ENCODE measurements at places on chromosomes 7 and 10.

DNA sequence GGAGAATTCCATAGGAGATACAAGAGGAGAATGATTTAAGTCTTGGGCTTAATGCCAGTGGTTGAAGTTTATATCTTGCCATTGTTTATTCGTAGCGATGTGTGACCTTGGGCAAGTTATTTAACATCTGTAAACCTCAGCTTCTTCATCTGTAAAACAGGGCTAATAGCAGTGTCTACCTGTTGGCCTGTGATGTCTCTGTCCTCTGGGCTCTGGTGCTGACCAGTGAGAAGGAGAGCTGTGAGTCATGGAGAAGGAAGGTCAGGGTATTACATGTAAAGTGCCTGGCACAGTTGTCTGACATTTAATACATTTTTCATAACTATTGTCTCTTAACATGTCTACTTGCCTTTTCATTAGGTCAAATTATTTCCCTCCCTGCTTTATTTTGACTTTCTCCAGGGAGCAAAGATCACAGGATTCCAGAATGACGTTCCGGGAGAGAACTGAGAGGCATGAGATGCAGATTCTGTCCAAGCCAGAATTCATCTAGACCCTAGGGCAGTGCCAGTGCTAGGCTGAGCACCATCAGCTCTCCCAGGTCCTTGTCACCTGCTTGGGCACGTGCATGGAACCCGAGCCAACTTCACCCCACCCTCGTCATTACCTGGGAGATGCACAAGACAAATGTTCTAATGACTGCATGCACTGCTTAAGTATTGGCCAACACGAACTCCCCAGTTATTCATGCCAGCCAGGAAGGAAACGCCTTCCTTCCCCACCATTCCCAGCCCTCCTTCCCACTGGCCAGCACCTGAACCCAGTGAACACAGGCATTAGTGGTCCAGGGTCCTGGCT is 187.9 kb downstream of the DPY19L1 start:
- DNase-seq = no peak

- DNase-seq = no peak
Observed at GRCh38 chr10:93745408-93746065, 12.2 kb upstream of the LGI1 start.

- DNase-seq = peak; percentile 19
Observed at GRCh38 chr7:75776295-75776971, 4.4 kb upstream of the CCL26 start.

DNA sequence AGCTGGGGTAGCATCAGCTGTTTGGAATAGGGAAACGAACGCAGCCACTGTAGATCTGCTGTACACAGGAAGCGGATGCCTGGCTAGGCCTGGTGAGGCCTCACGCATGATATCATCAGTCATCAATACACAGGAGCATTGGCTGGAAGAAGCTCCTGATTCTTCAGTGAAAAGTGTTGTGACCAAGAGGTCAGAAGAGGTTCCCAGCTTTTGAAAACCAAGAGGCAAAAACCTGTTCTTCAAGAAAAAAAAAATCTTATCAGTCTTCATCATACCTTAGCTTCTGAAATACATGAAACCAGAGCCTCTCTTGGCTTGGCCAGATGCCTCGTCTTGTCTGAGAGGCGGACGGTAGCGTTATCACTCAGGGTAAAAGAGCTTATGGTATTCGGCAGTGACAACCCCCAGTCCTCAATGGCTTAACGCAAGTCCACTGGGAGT is 139.3 kb upstream of the TCF7L2 start:
- DNase-seq = no peak

- no peak for DNase-seq
Observed at GRCh38 chr10:72948762-72949161, 5.8 kb downstream of the PLA2G12B start.

- DNase-seq = no peak
Observed at GRCh38 chr10:14550471-14550981, 219.8 kb upstream of the FRMD4A start.

DNA sequence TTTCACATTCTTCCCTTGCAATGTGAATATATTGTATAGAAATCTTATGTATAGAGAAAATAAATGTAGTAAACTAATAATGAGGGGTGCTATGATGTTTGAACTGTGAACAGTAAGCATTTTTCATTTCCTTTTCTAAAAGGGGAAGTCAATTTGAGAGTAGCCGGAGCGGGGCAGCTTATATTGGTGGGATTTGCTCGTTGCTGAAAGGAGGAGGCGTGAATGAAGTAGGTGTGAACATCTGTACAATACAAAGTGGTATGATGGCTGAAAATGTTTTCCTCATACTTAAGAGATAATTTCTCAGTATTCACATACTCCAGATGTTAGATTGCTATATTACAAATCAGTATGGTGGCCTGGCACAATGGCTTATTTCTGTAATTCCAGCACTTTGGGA is 87.1 kb downstream of the SRI start:
- DNase-seq = no peak

DNA sequence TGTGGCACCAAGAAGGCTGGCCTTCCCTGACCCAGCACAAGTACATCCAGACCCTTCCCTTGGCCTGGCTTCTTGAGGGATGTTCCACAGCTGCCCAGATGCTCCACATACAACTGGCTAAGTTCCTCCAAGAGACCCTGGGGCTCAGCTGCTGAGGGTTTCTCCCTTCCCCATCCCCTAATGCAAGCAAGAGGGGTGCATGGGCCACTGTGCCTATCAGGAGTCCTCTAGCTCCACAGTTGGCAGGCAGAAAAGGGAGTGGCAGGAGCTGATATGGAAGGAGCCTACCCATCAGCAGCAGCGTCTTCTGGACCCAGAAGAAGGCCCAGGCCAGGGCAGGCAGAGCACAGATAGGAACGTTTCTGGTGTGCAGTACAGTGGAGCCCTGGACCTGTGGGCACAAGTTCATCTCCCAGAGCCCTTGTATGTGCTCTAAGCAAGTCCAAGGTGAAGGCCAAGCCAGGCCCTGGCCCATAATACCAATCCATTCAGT is 26.2 kb downstream of the VSIR start:
- no peak for DNase-seq

GRCh38 chr7:17940302-17940883 is at the start of gene SNX13:
SNX13 (minus strand) TSS chr7:17940494; CDS start chr7:17940295, 199 bp downstream.
- peak; percentile 77 for DNase-seq

DNA sequence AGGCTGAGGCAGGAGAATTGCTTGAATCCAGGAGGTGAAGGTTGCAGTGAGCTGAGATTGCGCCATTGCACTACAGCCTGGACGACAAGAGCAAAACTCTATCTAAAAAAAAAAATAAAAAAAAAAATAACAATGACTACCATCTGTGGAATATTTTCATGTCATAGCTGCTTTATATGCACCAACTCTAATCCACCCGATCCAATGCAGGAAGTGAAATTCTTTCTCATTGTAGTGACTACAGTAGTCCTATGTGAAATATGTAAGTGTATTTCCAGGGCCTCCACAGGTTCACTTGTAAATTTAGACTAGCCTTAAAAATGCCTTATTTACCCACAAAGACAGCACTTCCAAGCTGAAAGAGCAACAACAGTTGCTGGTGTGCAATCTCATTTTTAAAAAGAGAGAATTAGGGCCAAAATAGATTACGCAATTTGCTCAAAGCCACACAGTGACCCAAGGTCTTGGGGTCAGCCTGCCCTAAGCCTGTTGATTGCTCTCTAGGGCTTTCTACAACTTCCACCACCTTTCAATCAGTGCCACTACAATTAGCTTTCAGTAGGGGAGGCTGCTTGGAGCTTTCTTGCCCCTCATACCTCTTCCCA is 25.8 kb upstream of the EGFR start:
- DNase-seq = no peak

DNA sequence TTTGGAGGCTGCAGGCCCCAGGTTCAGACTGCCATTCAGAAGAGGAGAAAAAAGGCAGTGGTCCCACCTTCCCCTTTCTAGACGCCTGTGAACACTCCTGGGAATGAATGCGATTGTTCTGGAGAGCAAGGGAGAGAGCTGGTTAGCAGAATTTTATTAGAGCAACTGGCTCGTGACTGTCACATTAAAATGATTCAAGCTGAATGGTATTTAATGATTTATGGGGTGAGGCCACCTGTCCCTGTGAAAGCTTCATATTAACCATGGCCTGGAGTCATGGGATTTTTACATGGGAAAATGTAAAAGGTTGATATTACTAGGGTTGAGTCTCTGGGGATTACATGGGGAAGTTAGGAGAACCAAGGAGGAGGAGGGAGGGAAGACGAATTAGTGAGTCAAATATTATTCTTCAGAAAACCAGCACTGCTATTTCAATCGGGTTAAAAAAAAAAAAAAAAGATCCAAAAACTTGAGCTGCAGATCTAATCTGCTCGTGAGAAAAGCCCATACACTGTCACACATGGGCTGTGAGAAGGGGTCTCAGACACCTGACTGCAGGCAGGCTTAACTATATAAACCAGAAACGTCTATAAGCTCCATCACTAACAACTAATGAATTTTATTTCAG is 8.3 kb downstream of the CXCL12 start:
- no peak for DNase-seq

GRCh38 chr7:20220293-20220761 is 3.1 kb upstream of the MACC1 start:
- no peak for DNase-seq

GRCh38 chr10:80207768-80208370 is 2.5 kb upstream of the ANXA11 start:
- DNase-seq = no peak

- DNase-seq = no peak
Observed at GRCh38 chr10:21368728-21369425, 156.6 kb downstream of the SKIDA1 start.

DNA sequence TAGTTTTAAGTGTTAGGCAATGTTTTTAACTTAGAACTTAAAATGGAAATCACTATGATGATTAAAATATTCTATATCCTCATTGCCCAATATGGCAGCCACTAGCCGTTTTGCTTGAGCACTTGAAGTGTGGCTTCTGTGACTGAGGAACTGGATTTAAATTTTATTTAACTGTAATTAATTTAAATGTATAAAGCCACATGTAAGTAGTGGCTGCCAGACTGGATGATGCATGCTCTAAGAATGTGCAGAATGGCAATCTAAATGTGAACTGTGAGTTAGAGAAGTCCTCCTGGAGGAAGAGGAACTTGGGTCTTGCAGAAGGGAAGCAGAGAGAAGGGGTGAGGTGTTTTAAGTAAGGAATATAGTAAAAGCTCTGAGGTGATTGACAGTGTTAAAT is 451.4 kb downstream of the SUGCT start:
- DNase-seq = no peak

DNA sequence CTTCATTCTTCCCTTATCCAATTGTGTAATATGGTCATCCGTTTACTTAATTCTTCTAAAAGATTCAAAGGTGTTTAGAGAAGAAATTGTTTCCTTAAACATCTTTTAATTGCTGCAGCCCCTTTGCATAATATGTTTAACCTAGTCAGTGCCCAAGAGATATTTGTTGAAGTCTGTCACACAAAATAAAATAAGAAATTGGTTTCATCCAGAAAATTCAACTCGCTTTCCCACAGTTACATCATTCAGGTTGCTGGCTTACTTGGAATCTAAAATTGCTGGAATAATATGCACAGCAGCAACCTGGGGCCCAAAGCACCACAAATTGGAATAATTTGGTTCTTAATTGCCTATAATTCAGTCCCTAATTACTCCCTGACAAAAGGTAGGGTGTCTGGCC is 155.1 kb upstream of the ETV1 start:
- DNase-seq = no peak

DNA sequence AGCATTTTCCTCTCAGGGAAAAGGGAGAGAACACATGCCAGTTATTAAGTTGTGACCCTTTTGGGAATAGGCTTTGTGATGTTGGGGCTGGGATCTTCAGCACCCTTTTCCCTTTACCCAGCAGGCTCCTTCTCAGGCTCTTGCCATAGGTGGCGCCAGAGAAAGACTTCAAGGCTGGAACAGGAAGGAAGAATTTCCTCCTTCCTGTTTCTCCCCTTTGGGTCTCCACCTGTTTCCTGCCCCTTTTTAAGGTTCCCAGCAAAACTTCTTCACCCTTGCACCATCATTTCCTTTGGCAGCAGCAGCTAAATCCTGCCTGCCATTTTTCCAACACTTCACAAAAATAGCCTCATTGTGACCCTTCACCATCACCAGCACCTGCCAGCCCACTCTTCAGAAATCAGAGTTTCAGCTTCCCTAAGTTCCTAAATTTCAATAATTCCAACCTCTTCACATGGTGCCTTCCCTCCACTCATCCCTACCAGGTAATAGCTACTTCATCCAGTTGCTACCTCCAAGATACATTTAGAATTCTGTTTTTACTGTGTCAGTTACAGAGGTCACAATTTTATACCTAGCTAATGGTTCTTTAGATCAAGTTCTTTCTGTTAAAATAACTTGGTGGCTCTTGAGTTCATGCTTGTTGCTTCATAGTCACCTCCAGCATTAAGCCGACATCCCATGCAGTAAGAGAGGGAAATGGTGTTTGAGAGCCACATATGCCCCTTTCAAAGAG is 22.4 kb upstream of the FOXK1 start:
- no peak for DNase-seq

DNA sequence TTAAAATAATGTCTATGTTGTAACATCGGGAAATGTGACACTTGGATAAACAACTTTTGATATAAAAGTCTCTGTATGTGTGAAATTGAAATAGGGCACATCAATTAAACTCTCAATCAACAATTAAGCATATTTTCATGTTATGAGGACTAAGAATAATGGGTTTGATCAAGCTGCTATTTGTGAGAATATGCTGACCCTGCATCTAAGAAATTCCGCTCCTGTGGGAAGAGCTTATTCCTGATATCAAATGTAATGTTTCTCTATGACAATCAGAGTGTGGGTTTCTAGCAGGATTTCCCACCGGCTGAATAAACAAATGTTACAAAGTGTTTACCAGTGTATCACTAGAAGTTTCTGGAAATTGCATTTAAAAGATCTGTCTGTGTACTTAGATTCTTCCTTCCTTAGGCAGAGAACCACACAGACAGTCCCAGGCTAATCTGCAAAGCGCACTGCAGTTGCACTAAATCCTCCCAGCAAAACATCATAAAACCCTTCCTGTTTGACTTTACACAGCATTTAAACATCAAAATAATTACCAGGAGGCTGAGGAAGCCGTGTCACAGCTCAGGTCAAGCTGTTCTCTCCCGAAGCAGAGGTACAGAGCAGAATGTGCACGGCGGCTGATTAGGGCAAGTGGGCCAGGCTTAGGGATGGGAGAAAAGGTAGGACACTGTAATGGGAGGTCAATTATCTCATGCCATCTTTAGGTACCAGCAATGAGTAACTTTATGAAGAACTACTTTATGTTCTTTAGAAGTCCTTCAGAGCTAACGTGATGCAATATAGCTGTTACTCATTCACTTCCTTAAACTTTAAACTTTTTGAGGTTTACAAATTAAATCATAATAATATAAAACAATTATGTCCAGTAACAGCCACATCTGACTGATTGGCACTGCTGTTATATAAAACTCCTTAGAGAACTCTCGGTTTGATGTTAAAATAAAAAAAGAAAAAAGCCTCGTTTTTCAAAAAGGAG is 109.1 kb upstream of the CTTNBP2 start:
- DNase-seq = no peak

- DNase-seq = no peak
Observed at GRCh38 chr7:115868369-115868768, 162.2 kb downstream of the TFEC start.
